ENCODE measurements at places on chromosomes 3 and 15. TPM values are rescaled to one million over a fixed set of nuclear protein-coding genes. Genes with fewer than 3 reads are reported as not detected.

DNA sequence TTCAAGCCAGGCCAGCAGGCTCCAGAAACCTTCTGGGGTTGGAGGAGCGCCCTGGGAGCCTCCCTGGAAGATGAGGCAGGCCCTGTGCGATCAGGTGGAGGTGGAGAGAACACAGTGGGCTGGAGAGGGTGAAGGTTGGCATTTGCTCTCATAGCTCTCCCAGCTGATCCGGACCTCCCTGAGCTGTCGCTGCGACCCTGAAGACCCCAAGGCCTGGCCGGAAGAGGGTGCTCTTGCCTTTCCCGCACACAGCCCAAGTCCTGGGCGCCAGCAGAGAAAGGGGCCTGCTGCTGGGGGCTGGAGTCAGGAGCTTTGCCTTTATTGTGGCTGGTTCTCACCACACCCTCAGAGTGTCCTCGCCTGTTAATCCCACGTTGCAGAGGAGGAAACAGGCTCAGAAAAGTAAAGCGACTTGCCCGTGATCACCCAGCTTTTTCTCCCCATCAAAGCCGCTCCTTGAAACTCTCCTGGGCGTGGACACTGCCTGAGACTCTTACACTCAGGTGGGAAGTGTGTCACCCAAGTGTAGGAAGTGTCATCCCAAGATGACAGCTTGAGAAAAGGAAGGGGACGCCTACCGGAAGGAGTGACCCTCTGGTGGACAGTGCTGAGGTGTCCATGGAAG, 8.6 kb upstream of the RPL29 start:
- DNase-seq: peak; percentile 65

GRCh38 chr3:108489776-108490175, 20.6 kb downstream of the MYH15 start:
- DNase-seq: no peak

DNA sequence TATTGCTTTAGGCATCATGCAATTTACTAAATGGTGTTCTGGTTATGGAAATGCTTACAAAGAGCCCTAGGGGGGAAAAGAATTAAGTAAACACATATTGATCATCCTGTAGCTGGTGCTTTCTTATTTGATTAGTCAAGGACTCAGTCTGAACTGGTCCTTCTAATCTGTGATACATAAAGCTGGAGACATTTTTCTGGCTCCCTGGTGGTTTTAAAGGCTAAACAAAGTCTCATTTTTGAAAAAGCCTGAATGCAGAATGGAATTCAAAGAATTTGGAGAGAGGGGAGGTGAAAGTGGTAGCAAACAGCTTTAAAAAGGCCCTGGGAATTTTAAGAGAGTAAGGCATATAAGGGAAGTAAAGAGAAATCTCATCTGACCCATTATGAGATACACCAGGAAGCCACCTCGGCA, 149.7 kb downstream of the RBMS3 start:
- no peak for DNase-seq

DNA sequence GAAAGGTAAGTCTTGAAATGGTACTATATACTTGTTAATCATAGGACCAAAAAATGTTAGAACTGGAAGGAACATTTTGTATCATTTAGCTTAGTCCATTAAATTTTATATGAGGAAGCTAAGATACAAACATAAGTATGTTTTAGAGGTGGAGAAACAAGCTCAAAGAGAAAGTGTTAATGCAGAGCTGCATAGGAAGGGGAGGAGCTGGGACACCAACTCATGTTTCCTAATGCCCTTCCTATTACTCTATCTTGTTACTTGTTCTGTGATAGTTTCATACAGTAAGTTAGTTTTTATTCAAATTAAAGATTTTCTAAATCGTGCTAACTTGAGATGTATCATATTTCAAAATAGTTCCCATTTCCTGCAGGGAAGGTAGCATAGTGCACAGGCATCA, 7.4 kb downstream of the SLC35A5 start:
- DNase-seq: no peak

DNA sequence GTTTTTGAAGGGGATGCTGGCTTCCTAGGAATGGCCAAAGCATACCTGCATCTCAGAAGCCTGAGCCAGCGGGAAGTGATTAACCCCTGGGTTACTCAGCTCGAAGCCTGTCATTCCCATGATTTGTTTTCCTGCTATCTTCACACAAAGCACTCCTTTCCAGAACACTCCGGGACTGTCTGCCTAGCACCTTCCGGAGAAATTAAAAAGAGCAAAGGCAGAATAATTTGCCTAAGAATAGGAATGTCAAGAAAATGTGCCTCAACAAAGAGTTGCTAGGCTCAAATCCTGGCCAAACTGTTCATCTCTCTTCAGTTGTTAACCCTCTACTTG, 34.1 kb downstream of the TPM1 start:
- no peak for DNase-seq

GRCh38 chr3:57184526-57184925, 15.3 kb downstream of the HESX1 start:
- DNase-seq: no peak

DNA sequence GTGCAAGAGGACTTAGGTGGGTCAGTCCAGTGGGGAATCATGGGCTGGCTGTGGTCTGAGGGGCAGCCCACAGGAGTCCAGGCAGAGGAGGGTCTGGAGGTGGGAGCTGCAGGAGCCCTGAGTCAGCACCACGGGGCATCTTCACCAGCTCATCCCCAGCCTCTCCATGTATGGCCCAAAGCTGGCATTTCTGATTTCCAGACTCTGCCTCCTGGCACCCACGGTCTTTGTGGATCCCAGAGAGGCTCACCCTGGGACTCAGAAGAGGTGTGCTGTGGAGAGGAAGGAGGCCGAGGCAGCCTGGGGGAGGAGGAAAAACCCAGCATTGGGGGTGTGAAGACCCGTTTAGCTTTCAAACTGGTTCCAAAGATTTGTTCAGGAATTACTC, 64.5 kb upstream of the KLF13 start:
- DNase-seq: no peak

- peak; percentile 69 for DNase-seq
Observed at GRCh38 chr3:124565013-124565412, 165.2 kb upstream of the UMPS start.

Gene WDR49
- 0.08 TPM for polyA plus RNA-seq

Gene STRIT1
- polyA plus RNA-seq: not detected

Gene EXD1
- polyA plus RNA-seq: not detected
